Left ventricle myocardium inferior (tissue), 1 donor: ENCODE measurements at places on chromosomes 11 and 22.
A peak's percentile ranks its signal among the peaks of the same experiment; 100 is the strongest.

DNA sequence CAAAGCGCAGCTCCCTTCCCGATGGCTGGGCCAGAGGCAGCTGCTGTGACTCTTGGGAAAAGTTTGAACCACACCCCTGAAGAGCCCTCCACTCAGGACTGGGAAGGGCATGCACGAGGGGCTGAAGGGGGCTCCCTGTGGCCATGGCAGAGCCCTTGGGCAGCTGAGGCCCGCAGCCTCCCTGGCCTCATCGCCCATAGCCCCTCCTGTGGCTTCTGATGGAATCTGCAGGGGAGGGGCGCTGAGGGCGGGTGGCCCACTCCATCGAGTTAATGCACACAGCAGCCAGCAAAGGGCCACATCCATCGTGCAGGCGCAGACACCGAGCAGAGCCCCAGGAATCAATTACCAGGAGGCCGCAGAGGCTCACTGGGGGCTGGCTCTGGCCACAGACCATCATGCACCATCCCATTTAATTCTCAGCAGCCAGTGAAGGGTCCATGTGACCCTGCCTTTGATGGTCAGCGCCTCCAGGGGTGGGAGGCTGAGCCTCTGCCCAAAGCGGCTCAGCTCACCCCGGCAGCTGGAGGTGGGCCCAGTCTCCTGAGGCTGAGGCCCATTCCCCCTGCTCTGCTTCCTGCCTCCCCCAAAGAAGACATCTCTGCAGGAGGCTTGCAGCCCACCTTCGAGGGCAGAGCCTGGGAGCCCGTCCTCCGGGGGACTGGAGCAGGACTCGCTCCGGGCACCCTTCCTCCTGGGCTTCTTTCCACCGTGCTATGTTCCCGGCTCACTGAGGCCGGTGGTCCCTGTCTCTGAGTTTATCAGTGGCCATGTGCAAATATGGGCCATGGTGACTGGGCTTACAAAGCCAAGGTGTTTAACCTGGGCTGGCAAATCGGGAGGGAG is 1410.2 kb downstream of the BRD1 start:
- DNase-seq, result no peak

DNA sequence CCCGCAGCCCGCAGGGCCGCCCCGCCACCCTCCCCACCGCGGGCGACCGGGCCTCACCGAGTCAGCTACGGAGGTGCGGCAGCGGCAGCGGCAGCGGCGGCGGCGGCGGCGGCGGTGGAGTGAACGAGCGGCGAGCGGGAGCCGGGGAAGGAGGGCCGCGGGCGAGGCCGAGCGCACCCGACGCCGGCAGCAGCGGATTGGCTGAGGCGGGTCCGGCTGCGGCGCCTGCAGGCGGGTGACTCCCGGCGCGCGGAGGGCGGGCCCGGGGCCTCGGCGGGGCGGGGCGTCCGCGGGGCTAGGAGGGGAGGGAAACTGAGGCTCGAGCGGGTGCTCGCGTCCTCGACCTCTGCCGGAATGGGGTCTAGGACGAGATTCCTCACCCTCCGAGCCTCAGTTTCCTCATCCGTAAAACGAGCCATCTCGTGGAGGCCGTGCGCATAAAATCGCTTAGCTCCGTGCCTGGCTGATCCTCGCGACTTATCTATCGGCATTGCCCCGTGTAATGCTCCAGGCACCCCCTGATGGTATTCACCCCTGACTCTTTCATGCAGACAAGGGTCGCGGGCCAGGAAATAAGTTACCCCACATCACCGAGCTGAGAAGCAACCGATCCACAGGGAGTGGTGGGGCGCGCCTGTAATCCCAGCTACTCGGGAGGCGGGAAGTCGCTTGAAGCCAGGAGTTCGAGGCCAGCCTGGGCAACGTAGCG is at the start of gene CPT1A:
CPT1A (minus strand) TSS at position 199 of the 709 bp plus-strand sequence. CDS start 26,442 bp downstream, outside the sequence.
- DNase-seq, result peak; percentile 83

DNA sequence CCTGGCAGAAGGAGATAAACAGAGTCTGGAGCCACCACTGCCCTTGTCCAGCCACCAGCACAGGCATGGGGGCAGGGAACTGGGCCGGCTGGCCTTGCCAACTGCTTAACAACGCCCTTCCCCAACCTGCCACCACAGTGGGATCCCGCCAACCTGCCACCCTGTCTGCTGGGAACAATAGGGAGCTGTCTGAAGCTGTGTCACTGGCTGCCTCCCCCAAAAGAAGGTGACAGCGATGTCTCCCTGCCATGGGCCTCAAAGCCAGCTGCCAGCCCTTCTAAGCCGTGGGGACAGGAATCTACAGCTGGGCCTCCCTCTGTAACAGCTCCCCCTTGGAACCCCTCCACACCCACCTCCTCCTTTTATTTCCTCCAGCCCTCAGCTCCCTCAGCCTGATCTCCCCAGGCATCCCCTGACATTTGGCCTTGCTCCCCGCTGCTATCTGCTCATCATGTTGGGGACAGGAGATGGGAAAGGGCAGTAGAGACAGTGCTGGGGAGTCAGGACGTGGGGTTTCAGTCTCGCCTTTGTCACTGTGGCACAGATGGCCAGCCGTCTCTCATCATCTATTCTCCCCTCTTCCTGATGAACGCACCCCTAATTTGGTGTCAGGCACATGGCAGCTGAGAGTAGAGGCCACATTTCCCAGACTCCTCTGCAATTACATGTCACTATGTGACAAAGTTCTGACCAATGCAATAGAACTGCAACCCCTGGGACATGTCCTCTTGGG is 51.3 kb upstream of the PRDM11 start:
- no peak for DNase-seq

DNA sequence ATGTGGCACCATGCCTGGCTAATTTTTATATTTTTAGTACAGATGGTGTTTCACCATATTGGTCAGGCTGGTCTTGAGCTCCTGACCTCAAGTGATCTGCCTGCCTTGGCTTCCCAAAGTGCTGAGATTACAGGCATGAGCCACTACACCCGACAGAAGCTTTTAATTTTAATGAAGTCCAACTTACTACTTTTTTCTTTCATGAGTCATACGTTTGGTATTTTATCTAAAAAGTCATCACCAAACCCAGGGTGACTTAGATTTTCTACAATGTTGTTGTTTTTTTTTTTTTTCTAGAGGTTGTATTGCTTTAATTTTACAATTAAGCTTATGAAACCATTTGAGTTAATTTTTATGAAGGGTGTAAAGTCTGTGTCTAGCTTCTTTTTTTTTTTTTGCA is 34.9 kb downstream of the JRKL start:
- no peak for DNase-seq

DNA sequence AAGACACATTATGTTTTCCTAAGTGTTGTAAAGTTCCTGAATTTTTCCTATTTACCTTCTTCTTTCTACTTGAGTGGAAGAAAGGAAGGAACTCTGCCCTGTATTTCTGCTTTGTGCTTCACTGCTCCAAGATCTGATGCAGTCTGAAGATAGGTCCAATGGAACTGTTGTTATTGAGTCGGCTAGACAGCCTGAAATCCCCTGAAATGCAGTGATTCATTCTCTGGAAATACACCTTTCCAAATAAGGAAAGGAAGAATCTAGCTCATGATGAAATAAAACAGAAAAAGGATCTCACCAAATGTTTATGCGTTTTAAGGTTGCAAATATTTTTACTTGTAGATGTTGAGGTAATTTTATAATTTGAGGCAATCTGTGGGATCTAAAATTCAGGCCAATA is 322.8 kb downstream of the GUCY1A2 start:
- DNase-seq, result no peak

DNA sequence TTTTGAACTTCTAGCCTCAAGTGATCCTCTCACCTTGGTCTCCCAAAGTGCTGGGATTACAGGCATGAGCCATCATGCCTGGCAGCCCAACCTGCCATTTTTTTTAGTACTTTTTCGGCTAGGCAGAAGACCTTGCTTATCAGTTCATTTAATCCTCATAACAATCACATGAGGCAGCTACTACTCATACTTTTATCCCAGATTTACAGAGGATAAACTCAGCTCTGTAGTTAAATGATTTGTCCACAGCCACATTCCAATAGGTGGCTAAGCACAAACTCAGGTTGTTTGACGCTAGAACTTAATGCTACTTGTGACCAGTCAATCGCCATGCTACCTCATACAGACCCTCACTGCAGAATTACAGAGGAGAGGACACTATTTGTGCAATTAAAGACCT is 28.1 kb downstream of the SBF2 start:
- no peak for DNase-seq

GRCh38 chr11:63931045-63931444 is 7.8 kb upstream of the NAA40 start:
- DNase-seq, result no peak

- peak; percentile 11 for DNase-seq
These were observed 62.4 kb downstream of the BRD1 start for GRCh38 chr22:49765091-49765771.

DNA sequence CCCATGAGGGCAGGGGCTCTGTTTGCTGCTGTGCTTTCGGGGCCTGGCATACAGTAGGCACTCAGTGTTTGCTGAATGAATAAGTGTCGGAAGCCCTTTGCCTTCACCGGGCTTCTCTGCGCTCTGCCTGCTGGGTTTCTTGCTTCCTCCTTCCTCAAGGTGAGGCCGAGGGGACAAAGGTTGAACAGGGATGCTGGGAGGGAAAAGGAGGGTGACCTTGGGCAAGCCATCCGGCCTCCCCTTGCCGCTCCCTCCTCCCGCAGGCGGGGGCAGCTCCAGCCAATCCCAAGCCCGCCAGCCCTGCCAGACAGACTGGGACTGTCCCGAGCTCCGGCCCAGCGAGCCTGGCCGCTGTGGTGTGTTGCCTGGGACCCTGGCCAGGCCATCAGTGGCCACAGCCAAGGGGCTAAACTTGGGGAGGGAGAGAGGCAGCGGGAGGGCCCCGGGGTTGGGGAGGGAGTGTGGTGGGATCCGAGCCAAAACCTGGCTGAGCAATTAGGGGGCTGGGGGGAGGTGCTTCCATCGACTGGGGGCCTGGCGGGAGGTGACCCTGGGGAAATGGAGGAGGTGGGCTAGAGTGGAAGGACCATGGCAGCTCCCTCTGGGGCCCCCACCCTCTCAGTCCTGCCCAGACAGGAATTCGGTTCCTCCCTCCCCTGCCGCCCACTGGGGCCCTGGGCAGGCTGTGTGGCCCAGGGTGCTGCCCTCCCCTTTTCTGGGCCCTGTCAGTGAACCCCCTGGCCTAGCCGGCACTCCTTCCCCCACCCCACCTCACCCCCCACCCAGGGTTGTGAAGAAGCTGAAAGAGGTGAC is 3.4 kb upstream of the RCOR2 start:
- peak; percentile 90 for DNase-seq

DNA sequence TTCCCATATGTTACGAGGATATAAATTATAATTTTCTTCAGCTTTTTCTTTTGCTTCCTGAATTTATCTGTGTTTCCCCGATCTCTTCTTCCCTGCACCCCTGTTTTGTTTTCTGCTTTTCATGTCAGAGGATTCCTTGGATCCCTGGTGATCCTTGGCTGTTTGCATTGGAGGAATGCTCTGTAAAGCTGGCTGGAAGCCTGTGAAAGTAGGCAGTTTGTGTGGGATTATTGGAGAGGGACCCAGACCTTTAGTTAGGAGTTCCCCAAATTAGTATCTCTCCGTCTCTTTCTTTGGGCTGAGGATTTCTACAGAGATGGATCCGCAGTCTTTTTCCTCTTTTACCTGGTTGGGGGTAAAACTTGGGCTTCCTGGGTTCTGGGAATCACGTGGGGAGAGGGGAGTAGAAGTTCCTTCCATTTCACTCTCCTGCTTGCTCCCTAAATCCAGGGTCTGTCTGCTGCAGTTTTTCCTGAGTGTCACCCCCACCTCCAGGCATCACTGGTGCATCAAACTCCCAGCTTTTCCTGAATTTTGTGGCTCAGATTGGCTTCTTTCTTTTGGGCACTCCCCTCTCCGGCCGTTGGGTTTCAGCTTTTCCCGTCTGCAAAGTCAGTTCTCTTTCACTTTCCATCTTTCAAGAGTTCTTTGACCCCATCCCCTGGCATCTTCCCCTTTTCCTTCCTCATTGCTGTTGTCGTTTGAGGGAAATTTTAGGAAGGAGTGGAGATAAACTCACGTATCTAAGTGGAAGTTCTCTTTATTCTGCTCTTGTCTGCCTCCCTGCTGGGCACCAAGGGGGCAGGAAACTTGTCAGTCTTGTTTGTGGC is 79.1 kb upstream of the ALX4 start:
- DNase-seq, result no peak

DNA sequence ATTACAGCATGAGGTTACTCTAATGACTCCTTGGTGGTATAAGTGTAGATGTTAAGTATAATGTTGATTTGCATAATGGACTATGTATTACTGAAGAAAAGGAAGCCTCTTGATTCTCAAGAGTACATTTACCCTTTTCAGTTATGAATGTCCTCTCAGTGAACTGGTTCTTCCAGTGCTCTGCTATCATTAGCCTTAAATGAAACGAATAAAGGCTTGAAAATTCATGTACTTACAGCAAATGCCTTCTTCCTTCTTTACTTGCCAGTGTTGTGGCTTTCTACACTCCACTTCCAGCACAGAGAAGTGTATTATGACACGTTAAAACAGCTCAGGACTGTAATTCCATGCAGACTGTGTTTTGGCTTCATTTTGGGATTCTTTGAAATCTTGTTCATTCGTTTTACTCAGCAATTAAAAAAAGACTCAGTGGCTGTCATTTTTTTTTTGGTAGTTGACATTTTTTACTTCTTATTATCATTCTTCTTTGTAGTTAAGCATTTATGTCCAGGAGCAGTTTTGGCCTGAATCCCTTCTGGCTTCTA is 96.9 kb downstream of the MTMR3 start:
- DNase-seq, result no peak

DNA sequence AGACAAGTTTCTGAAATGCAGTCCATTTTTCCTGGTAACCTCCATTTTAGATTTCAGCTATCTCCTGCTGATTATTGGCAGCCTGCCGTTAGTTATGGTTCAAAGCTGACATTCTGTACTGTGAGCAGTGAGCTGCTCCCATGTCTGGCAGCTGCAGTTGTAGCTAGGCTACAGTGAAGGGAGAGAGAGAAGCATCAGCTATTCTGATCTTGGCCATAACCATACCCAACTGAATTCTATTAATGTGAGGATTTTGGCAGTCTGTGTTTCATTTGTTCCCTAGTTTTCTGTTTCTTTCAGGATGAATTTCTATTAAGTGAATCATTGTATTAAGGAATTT is 33.4 kb downstream of the SIK2 start:
- DNase-seq, result peak; percentile 25

DNA sequence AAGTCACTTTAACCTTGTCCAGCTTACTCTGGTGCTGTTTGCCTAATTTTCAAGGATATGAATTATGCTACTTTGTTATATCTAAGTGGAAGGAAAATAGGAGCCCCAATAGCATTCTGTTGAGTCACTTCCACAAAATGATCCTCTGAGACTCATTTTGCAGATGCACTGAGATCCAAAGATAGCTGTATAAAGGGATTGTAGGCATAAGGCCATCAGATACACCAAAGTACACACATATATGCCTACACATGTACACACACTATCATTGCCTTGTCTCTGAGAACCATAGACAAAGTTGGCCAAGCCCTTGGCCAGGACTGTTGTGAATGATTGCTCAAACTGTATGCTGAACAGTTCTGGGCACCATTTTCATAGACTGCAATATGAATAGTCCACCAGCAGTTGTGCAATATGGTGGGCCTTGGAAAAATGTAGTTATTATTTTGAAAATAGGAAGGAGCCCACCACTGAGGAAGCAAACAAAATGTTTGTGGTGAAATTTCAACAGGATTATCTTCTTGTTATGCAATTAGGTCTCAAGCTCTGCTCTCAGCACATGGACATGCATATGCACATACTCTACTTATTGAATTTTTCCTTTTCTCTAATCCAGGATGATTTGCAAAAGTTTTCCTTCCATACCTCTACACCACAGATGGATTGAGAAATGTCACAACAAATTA is 186.0 kb upstream of the CTSC start:
- DNase-seq, result no peak
